ENCODE measurements at places on chromosomes 5 and 9. TPM values are rescaled to one million over a fixed set of nuclear protein-coding genes. Genes with fewer than 3 reads are reported as not detected.

The FREM1 gene
- 7.7 TPM for total RNA-seq

The TSSK1B gene
- 0.10 TPM for total RNA-seq

The RNF183 gene
- not detected for total RNA-seq

The FAM81B gene
- 8.6 TPM for total RNA-seq

DNA sequence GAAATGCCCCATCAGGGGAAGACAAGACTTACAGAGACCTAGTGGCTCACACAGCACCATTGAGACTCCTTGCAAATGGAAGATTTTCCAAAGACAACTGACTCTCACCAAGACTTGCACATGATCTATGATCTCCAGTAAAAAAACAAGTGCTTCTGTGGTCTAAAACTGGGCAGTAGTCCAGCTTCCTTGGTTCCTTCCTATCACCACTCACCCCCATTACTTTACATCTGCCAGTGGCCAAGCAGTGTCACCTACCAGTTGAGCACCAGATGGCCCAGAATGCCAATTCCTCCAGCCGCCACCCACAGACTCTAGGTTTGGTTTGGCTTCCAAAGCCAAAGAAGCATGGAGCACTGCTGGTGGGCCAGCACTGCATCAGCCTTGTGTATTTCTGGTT lies 47.7 kb downstream of the SH3TC2 start:
- no peak for DNase-seq

GRCh38 chr9:83649080-83649479 lies 26.1 kb downstream of the IDNK start:
- peak; percentile 60 for DNase-seq

DNA sequence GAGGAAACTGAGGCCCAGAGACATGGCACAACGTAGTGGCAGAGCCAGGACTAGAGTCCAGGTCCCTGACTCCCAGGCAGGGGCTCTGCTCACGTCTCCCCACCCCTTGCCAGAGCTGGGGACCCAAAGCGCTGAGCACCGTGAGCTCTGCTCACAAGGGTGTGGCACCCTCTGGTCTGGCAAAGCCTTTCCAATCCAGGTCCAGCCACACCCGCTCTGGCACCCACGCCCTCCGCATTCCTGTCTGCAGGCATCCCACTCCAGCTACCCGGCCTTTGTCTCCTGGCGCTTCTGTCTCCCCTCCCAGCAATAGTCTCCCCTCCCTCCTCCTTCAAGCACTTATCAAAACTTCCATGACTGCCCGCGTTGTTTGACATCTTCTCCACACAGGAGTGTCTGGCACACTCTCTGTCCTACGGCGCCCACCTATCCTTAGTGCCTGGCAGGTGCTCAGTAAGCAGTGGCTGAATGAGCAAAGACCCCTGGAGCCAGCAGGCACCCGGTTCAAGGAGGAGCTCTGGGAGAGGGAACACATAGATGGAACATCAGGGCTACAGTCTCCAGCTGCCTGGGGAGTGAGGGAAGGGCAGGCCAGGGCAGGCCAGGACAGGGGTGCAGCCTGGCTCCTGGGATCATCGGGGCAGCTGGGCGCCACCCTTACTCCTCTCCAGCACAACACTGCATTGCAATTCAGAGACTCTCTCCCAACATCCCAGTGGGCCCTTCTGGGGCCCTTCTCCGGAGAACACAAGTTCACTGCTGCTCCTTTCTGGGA lies 12.0 kb downstream of the HIGD2A start:
- no peak for DNase-seq

- no peak for DNase-seq
These were observed 347.1 kb upstream of the GRIN3A start for GRCh38 chr9:102085548-102085947.

- DNase-seq, result no peak
These were observed 39.4 kb downstream of the KDM3B start for GRCh38 chr5:138391859-138392386.

GRCh38 chr5:108905805-108906204 lies 158.1 kb downstream of the FER start:
- DNase-seq, result no peak

Data from left cardiac atrium (tissue), 4 donors.